Hematopoietic multipotent progenitor cell treated with erythropoietin and hydrocortisone succinate and interleukin-3 and kit ligand, for 6 days (in vitro differentiated cells): ENCODE measurements at places on chromosomes 3 and 15.
A peak's percentile ranks its signal among the peaks of the same experiment; 100 is the strongest.

GRCh38 chr3:131350506-131350905 is 31.1 kb upstream of the NUDT16 start:
- no peak for DNase-seq

DNA sequence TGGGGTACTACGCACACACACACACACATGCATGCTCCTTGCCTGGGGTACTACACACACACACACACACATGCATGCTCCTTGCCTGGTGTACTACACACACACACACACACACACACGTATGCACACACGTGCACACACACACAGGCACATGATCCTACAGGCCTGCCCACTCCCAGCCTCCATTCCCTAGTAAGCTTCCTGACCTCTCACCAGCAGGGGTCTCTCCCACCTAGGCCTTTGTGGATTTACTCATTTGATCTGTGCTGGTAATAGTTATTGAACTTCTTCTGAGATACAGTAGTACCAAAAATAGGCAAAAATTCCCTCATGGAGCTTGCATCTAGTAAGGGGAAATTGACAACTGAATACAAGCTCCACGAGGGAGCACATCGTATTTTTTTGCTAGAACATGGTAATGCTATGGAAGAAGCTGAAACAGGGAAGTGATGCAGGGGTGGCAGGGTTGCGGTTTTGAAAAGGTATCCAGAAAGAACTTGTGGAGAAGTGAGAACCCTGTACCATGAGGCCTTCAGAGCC is 19.1 kb downstream of the TTC21A start:
- DNase-seq, result peak; percentile 81

DNA sequence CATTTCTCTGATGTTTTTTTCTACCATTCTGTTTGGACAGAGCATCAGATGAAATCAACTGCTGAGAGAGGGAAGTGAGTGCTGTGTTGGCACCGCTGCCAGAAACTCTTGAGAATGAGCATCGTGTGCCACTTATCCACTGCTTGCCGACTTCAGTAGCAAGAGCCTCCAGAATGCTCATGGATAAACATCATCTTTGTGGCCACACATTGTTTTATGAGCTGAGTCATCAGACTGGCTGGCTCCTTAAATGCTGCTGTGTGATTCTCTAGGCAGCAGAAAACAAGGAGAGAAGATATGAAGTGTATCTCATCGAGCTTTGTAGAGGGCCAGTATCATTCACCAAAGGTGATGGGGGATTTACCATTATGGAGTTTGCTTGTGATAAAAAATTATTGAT is 3.4 kb upstream of the DOCK3 start:
- no peak for DNase-seq

GRCh38 chr3:54801977-54802376 is 125.9 kb downstream of the LRTM1 start:
- no peak for DNase-seq

DNA sequence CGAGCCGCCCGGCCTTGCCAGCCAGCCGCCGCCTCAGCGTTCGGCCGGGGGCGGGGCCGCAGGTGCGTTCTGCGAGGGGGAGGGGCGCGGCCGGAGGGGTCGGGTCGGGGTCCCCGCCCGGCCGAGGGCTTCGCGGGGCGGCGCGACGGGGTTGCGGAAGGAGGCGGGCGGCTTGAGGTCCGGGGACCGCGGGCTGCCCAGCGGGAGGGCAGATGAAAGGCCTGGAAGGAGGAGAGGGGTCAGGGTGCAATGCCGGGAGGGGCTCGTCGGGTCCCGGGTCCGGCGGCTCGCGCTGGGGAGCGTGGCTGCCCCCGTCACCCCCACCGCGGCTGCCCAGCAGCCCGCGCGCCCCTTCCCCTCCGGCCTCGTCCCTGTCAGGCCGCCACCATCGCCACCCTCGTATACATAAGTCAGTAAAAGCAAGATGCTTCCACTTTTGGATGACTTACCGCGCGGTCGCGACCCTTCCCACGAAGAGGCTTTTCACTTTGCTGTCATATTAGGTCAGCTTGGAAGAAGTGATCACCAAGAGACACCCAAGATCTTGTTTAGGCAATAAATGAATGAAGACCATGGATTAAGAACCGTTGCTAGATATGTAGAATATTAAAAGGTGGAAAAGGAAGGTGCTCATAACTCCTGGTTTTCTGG is 620 bp upstream of the ANP32A start:
- peak; percentile 43 for DNase-seq
